ENCODE measurements at places on chromosomes 6 and 20. TPM values are rescaled to one million over a fixed set of nuclear protein-coding genes. Genes with fewer than 3 reads are reported as not detected.

Gene STMND1
- not detected for total RNA-seq

Gene LAMA5
- 110 TPM for total RNA-seq

Gene FYN
- total RNA-seq = 51.6 TPM

Gene CLDN20
- not detected for total RNA-seq

Gene ZFP57
- not detected for total RNA-seq

Gene BPIFB4
- total RNA-seq = not detected

Gene BTN1A1
- not detected for total RNA-seq

Gene MYBL2
- total RNA-seq = 0.84 TPM

Gene HLA-DRB1
- 34.3 TPM for total RNA-seq

Gene SLC9A8
- 4.4 TPM for total RNA-seq

Gene CCN6
- not detected for total RNA-seq

Gene GTSF1L
- total RNA-seq = not detected

Gene ANKRD66
- total RNA-seq = not detected

Gene PAK5
- total RNA-seq = not detected

Gene IL17A
- total RNA-seq = not detected

Gene NINL
- 7.6 TPM for total RNA-seq

Gene SLC35D3
- not detected for total RNA-seq

Gene CST7
- 0.92 TPM for total RNA-seq

Gene ENPP5
- 3.2 TPM for total RNA-seq

Gene CALHM5
- total RNA-seq = 2.4 TPM

Gene RAB32
- 5.3 TPM for total RNA-seq

Gene HS3ST5
- total RNA-seq = not detected

Gene BPIFA1
- total RNA-seq = not detected

Gene TCP11
- total RNA-seq = not detected

Gene MARCKS
- 25.4 TPM for total RNA-seq

Gene BTN2A1
- 14.6 TPM for total RNA-seq

Gene SYCP2
- 2.8 TPM for total RNA-seq

Gene BEND6
- 0.35 TPM for total RNA-seq

Gene SIRPA
- 18.1 TPM for total RNA-seq

Gene FERMT1
- 1.1 TPM for total RNA-seq

Gene TP53TG5
- total RNA-seq = 2.1 TPM

Gene GHRH
- total RNA-seq = not detected

Gene PGC
- not detected for total RNA-seq

Gene RCAN2
- 254 TPM for total RNA-seq

Gene VGLL2
- not detected for total RNA-seq

Gene BHLHE23
- not detected for total RNA-seq

Gene PRKN
- 23.1 TPM for total RNA-seq

Gene SSTR4
- not detected for total RNA-seq

Gene KDM1B
- total RNA-seq = 13.3 TPM

Gene ZC2HC1B
- total RNA-seq = not detected

Gene JPH2
- total RNA-seq = 182 TPM

Gene UST
- total RNA-seq = 3.4 TPM

Gene TREM2
- total RNA-seq = 0.59 TPM

Gene MANEA
- 4.3 TPM for total RNA-seq

All from left ventricle myocardium superior (tissue), 1 donor.